ENCODE measurements at places on chromosomes 16 and 17.

- no peak for DNase-seq
Measured at GRCh38 chr16:54631782-54632181, 298.9 kb upstream of the IRX5 start.

DNA sequence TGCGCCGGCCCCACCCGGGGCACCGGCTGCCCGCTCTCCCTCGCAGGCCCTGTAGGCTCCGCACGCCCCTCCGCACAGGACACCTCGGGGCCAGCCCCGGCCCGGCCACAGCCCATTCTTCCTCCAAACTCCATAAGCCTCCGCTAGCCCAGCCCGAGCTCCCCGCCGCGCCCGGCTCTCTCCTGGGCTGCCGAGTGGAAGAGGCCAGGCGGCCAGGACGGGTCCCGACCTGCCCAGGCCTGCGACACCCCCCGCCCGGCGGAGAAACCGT lies 397 bp downstream of the NCOR1 start:
- DNase-seq: no peak

DNA sequence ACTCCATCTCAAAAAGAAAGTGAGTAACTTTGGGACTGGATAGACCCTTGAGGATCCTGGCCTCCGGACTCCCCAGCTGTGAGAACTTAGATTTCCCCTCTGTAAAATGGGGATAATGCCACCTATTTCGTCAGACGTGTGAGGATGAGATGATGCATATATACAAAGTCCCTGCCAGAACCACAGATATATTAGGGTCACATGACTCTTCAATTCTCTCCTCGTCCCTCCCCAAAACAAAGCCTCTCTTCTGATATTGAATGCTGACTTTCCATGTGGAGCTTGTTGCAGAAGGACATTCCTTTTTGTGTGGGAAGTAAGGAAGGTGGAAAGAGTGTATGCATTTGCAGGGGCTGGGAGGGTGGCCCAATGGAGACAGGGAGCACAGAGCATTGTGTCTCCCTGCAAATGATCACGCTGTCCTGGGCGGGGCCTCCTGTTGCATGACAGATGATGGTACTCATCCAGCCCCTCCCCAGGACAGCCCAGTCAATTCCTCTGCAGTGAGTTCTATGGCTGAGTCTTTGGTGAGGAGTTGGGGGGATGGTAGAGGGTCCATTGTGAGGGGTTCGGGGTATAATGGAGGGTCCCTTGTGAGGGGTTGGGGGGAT lies 35.1 kb upstream of the MGAT5B start:
- DNase-seq: no peak

DNA sequence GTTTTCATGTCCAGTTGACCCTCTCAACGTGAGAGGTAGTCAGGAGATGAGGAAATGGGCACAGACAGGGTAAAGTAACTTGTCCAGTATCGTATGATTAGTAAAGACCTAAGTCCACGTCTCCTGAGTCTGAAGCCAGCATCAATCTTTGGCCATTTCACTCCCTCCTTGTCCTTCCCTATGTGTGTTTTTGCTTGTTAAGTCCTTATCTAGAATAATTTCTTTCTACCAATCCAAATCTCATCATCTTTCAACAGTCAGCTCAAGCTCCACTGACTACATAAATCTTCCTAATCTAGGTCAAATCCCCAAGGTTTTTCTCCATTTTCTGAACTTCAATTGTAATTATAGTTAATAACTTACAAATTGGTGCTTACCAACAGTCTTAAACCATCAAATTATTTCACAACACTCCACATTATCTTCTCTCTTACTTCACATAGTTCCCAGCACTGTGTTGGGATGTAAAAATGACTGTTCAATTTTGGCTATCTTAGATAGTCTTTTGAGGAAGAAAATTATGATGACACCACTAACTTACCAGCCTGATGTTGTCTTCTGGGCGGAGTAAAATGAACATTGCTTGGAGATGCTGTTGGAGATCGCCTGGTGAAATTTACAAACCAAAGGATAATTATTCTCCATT lies 72.3 kb upstream of the CORO6 start:
- DNase-seq: no peak

Measured in T-helper 22 cell (primary cell).